ENCODE measurements at places on chromosomes 16 and 17.

DNA sequence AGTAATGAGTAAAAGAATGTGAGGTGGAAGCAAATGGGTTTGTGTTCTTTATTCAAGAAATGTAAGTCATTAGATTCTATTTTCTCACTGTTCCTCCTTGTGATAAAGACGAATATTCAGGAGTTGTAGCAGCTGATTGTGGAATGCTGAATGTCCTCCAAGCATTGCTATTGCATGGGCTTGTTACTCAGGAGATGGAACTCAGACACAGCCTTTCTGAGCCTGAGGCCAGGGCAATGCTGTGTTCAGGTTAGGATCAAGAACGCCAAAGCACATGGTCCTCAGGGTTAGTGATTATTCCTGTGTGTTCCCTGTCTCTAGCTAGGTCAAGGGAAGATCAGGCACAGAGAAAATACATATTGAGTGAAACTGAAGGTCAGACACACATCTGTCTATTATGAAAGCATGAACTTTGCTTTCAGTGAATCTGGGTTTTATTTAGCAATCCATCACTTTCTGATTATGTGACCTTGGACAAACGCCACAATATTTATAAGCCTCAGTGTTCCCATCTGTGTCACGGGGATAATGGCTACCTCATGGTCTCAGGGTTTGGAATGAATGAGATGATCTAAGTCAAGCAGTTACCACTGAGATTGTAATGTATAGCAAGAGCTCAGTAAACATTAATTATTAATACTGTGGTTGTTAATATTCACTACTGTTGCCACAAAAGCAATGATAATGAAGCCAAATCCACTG, 426.8 kb upstream of the DYNLRB2 start:
- no peak for DNase-seq

GRCh38 chr16:79542237-79542774, 58.2 kb downstream of the MAF start:
- no peak for DNase-seq

- DNase-seq = no peak
These were observed 67.7 kb downstream of the HLF start for GRCh38 chr17:55332296-55333041.

- DNase-seq = no peak
These were observed 382.4 kb downstream of the SNX29 start for GRCh38 chr16:12358898-12359297.

GRCh38 chr17:72405662-72406230, 284.9 kb downstream of the SOX9 start:
- DNase-seq = no peak

DNA sequence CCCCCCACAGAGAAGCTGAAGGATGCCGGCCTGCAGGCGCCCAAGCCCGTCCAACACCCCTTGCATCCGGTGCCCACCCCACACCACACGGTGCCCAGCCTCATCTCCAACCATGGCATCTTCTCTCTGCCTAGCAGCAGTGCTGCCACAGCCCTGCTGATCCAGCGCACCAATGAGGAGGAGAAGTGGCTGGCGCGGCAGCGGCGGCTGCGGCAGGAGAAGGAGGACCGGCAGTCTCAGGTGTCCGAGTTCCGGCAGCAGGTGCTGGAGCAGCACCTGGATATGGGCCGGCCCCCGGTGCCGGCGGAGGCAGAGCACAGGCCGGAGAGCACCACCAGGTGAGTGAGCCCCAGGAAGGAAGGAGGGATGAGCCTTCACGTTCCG, 31.5 kb downstream of the GINS2 start:
- DNase-seq = no peak

GRCh38 chr16:55367301-55367811, 43.4 kb downstream of the IRX6 start:
- peak; percentile 27 for DNase-seq

DNA sequence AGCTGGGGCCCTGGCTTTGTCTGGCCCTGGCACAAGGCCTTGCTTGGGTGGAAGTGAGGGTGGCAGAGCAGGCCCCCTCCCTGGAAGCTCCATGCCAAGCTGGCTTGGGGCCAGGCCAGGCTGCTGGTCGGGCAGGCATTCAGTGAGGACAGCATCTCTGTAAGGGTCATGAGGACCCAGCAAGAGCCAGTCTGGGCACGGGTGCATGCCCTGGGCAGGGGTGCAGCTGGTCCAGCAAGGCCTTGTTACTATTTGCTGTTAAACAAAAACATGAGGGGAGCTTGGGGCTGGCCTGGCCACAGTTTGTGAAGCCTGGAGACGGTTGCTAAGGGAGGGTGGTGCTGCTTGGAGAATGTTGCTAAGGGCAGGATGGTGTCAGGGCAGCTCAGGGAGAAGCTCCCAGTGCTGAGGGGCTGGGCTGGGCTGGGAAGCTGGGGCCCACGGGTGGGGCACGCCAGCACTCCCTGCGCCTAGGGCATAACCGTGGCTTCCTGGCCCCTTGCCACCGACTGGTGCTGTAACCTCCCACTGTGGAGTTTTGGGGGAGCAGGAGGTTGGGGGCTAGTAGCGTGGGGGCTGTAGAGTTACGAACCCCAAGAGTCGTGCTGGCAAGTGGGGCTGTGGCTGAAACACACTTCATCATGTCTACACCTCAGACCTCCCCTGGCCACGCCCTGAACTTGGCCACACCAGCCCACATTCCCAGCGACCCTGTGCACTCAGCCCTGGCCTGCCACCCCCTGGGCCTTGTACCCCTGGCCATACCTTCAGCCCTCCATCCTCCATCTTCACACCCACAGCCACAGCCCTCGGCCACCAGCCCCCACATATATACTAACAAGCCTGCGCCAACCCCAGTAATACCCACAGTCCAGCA, 1.6 kb downstream of the TPPP3 start:
- DNase-seq = no peak

GRCh38 chr17:14553847-14554246, 253.0 kb downstream of the HS3ST3B1 start:
- DNase-seq = no peak

GRCh38 chr16:88014252-88014781, 63.1 kb downstream of the BANP start:
- no peak for DNase-seq

GRCh38 chr17:70215656-70216055, 46.3 kb downstream of the KCNJ2 start:
- no peak for DNase-seq

- DNase-seq = no peak
These were observed 28.9 kb upstream of the CFAP20 start for GRCh38 chr16:58157951-58158540.

- no peak for DNase-seq
These were observed 1.6 kb downstream of the ZFHX3 start for GRCh38 chr16:73046202-73046848.

Data from AG09309 (cell line).